Upper lobe of left lung (tissue), 6 donors: ENCODE measurements at places on chromosomes 6 and 20. TPM values are rescaled to one million over a fixed set of nuclear protein-coding genes. Genes with fewer than 3 reads are reported as not detected.

GRCh38 chr6:161169696-161170095 lies 104.2 kb downstream of the AGPAT4 start:
- no peak for DNase-seq

GRCh38 chr6:73648166-73648565 lies 5.6 kb downstream of the SLC17A5 start:
- no peak for DNase-seq

DNA sequence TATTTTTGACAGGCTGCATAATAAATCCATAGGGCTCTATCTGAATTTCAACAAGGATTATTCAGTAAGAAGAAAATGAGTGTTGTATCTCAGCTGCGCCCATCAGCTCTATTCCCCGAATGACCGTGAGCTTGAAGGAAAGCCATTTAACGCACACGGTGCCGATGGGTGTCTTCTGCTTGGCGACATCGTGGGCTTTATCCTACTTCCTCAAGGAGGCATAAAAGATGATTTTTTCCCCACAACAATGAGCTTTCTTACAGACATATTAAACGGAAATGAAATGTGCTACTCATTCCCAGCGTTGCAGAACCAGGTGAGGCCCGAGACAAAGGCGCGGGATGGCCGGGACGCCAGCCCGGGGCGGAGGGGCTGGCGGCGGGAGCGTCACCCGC lies 710 bp downstream of the DYNLT1 start:
- DNase-seq: no peak

DNA sequence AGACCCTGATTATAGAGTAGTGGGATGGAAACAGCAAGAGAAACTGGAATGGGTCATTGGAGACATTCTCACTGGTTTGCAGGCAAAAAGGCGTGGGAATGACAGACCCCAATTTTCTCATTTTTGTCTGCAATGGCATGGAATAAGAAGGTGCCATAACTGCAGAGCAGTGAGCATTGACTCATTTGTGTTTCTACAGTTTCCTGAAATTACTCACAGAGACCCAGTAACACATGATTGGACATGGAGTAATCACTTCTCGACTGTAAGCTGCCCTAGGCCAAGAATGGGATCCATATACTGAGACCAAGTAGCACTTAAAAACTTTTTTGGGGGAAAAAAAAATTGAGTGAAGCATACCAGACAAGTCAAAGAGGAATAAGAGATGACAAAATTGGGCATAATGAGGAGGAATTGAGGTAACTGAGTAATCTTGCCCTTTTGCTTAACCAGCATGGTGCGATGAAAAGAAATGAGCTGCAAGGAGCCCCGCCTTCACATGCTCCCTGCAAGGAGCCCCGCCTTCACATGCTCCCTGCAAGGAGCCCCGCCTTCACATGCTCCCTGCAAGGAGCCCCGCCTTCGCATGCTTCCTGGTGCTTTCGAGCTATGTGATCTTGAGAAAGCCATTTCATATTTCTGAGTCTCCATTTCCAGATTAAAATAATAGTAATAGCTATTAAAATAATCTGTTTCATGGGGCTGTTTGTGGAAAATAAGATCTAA lies 44.1 kb downstream of the NHSL1 start:
- DNase-seq: peak; percentile 17

- DNase-seq: no peak
These were observed 5.5 kb downstream of the CASP8AP2 start for GRCh38 chr6:89834884-89835792.

DNA sequence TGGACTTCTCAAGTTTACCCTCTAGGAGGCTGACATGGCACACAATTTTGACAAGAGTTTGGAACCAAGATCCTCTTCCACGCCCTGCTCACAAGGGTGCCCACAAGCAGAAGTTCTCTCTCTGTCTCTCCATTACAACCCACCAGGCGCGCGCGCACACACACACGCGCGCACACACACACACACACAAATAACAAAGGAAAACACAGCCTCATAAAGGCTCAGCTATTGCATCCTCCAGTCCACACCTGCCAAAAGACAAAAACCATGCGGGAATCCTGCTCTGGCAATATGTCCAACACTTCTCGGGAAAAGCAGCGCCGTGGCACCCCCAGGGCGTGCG lies 870 bp downstream of the PAK5 start:
- no peak for DNase-seq

GRCh38 chr6:167441715-167442206 lies 116.9 kb downstream of the TTLL2 start:
- no peak for DNase-seq

GRCh38 chr6:113169484-113169883 lies 687.7 kb upstream of the MARCKS start:
- DNase-seq: no peak

- no peak for DNase-seq
These were observed 687.4 kb downstream of the EPM2A start for GRCh38 chr6:145047891-145048290.

DNA sequence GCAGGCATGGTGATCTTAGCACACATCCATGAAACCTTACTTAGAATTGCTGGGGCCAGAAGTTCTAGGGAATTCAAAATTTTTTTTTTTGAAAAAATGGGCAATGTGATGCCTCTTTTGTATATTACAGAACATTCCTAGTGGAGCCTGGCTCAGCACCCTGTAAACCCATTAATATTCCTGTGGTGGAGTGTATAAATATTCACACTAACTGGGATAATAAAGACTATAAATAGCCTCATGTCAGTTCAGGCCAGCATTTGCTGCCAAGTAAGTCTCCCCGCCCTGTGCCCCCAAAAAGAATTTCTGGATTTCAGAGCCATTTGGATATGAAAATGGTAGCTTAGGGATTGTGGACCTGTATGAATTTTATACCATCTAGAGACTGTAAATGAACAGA lies 14.8 kb downstream of the BANF2 start:
- no peak for DNase-seq

DNA sequence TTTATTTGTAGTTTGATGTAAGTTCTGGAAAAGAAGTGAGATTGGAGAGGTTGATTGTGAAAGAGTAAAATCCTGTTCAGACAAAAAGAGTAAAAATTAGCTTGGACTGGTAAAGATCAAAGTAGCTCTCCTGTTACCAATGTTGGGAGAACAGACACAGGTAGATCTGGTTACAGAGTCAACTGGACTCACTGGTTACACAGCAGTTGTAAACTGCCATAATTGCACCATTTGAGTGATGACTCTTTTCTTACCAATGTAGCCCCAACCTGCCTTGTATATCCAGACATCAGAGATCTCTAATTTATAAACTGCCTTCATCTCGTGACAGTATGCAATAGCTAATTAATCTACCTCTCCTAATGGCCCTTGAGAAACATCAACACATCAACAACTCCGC lies 165.6 kb upstream of the PRSS16 start:
- DNase-seq: no peak

- DNase-seq: peak; percentile 34
These were observed 20.7 kb upstream of the TRIM27 start for GRCh38 chr6:28944412-28944865.

GRCh38 chr20:21509597-21510371 lies 4.1 kb downstream of the NKX2-2 start:
- no peak for DNase-seq

DNA sequence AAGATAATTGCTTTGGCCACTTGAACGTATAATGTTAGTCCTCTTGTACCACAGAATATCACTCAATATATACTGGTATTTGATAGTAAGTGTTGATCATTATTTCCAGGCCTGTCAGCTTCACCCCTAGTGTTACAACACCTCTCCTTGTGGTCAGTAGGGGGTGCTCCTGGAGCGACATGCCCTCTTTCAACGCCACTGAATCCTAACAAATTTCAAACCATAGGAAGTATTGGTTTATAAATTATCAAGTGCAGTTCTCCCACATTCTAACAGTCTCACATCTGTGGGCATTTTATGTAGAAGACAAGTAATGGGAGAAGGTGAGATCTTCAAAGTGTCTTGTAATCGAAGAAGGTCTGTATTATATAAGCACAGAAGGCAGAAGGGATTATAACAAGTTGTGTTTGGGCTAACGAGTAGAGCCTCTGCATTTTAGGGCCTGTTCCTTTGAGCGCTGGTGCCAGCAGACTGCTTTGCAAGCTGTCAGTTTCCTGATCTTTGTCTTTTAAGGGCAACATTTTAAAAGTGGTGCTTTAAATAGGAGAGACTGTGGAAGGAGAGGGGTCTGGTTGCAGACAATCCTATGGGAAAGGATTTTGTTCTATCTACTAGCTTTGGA lies 57.1 kb upstream of the CEP162 start:
- DNase-seq: no peak

DNA sequence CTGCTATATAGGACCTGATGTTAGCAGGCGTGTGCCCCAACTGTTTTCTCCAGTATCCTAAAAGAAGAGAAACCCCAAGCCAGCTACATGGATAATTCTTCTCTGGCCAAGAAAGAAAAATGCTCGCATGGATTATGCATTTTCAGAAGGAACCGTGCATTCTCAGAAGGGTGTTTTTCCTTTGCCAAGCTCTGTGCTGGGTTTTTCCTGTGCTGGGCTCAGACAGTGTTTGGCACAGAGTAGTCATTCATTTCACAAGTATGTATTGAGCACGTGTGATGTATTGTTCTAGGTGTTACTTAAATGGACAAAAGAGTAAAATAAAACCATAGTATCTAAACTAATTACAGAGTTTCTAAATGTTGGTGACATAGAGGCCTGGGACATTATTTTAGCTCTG lies 62.7 kb upstream of the ZNF133 start:
- DNase-seq: no peak

GRCh38 chr6:44096612-44097011 lies 30.6 kb downstream of the MRPL14 start:
- DNase-seq: peak; percentile 81

GRCh38 chr6:5995949-5996713 lies 10.6 kb downstream of the NRN1 start:
- peak; percentile 88 for DNase-seq

DNA sequence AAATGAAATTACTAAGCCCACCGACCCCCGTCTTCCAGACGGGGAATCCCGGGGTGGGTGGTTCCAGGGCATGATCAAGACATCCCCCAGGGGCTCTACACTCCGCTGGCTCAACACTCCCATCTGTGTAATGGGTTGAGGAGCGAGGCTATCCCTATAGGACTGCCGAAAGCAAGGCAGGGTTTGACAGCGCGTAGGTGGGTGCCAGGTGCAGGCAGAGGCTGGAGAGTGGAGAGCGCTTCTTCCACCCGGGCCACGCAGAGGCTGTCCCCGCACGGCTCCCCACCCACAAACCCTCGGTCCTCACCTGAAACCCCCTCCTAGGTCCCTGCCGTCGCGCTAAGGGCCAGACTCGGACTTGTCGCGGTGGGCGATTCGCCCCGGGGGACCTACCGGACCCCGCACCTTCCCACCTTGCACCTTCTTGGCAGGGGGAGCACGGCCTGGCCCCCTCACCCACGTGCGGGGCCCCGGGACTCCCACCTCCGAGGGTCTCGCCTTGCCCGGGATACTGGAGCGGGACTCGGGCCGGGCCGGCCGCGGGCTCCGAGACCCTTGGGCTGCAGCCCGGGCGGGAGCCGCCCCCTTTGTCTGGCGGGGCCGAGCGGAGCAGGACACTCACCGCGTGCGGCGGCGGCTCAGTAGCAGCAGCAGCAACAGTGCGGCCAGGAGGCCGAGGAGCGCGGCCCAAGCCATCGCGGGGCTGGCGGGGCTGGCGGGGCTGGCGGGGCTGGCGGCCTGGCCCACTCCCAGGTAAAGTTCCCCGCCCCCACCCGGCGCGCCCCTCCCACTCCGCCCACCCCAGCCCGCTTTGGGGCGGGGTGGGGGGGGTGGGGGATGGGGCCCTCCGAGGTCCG lies at the start of gene PTGIS:
TSS of gene PTGIS (minus strand) at position 717 of the 857 bp plus-strand sequence. CDS start at position 696, 21 bp downstream.
- peak; percentile 88 for DNase-seq

- DNase-seq: no peak
These were observed 235.0 kb downstream of the TTLL2 start for GRCh38 chr6:167559675-167560479.

DNA sequence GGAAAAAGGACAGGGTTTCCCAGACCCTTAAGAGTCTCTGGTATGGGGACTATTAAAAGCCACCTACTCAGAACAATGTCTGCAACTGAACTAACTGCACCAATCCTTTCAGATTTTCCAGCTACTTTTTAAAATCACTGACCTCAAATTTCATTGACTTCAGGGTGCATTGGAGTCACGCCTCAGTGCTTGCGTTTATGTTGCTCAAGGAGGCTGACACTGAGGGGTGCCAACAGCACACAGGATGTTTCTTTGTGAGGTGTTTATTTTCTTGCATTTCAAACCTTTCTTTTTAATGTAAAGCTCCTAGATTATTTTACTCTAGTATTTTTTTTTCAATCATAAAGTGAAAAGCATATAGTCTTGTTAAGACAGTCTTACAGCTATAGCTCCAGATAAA lies 402.0 kb upstream of the SLC35B3 start:
- DNase-seq: no peak

GRCh38 chr6:136646377-136646776 lies 96.2 kb upstream of the MAP7 start:
- DNase-seq: no peak

- no peak for DNase-seq
These were observed 114.5 kb downstream of the INSM1 start for GRCh38 chr20:20482453-20482852.

DNA sequence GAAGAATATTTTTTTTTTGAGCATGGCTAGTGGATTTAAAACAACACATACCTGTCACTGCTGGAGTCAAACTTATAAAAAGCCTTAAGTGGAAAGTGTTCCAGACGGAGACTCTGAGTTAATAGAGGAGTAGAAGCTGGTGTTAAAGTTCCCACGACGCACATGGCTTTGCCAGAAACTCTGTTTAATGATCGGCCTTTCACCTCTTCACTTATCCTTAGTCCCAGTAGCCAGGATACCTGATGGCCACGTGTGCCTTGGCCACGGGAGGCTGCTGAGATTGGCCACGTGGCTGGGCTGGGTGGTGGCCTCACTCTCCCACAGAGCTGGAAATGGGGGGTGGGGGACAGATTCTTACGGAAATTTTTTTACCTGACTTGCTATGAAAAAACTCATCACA lies 333.1 kb downstream of the ZFAND3 start:
- DNase-seq: no peak

GRCh38 chr20:22763257-22763906 lies 179.0 kb upstream of the FOXA2 start:
- DNase-seq: peak; percentile 42

DNA sequence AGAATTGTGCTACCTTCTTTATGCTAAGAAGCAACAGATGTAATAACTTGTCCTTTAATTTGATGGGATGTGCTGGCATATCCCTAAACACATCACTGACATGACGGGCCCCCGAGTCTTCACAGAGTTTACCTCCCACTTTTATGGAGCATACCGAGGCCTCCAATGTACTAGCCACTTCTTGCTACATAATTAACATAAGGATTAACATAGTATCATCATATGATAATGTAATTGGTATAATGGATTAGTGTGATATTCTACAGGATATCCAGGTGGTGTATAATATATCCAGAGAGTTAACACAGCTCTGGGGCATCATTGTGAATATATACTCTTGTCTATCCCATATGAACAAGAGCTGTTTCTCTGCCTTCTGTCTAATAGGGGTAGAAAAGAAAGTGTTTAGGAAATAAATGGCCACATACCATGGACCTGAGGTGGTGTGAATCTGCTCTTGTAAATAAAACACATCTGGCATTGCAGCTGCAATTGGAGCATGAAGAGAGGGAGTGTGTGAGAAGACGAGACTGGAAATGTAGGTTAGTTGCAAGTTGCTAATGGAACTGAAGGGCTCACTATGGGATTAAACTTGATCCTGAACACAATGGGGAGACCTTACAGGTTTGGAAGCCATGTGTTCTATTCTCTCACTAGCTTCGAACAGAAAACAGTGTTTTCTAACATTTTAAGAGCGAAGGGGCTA lies 102.3 kb downstream of the IYD start:
- no peak for DNase-seq

The MMS22L gene
- 22.1 TPM for total RNA-seq

The KCNG1 gene
- not detected for total RNA-seq

The B3GAT2 gene
- total RNA-seq: not detected

The KIAA0408 gene
- total RNA-seq: 6.4 TPM

The APOBEC2 gene
- total RNA-seq: not detected

The OR2J1 gene
- not detected for total RNA-seq
